ENCODE measurements at places on chromosomes 7 and 10. TPM values are rescaled to one million over a fixed set of nuclear protein-coding genes. Genes with fewer than 3 reads are reported as not detected.

Gene SLC13A1
- not detected for total RNA-seq

Gene LRRN3
- total RNA-seq: 3.8 TPM

Gene CROT
- 8.6 TPM for total RNA-seq

Gene POLR2J2
- total RNA-seq: 76.6 TPM

Gene EN2
- total RNA-seq: not detected

Gene EPDR1
- not detected for total RNA-seq

Gene TRIM74
- 4.1 TPM for total RNA-seq

Gene ZNF425
- total RNA-seq: 0.22 TPM

Gene ECHDC3
- 1.6 TPM for total RNA-seq

Gene SLC18A3
- total RNA-seq: not detected

Gene SYNPO2L
- not detected for total RNA-seq

Gene CBX3
- 124 TPM for total RNA-seq

Gene THSD7A
- not detected for total RNA-seq

Gene TM9SF3
- 92.7 TPM for total RNA-seq

Gene SPDYE6
- not detected for total RNA-seq

Gene TSPAN13
- total RNA-seq: 0.25 TPM

Gene GPR158
- total RNA-seq: not detected

Gene HMX3
- total RNA-seq: not detected

Gene SLC39A12
- total RNA-seq: not detected

Gene FUOM
- 11.7 TPM for total RNA-seq

Gene TMEM213
- not detected for total RNA-seq

Gene NUDT13
- total RNA-seq: 0.67 TPM

Gene SRGN
- 353 TPM for total RNA-seq

Gene ZRANB1
- 21.2 TPM for total RNA-seq

Gene NRAP
- total RNA-seq: not detected

Gene PRKAR2B
- 0.42 TPM for total RNA-seq

Gene VIPR2
- total RNA-seq: 0.59 TPM

Gene NUTM2B
- 0.99 TPM for total RNA-seq

Gene LRRD1
- total RNA-seq: not detected

Gene ADRB1
- 0.08 TPM for total RNA-seq

Gene DIP2C
- 4.1 TPM for total RNA-seq

Gene PRTFDC1
- total RNA-seq: 0.52 TPM

Gene ZNF680
- 8.9 TPM for total RNA-seq

Gene POLD2
- total RNA-seq: 48.3 TPM

Gene PLPP4
- total RNA-seq: not detected

Gene RASSF4
- total RNA-seq: 0.88 TPM

Gene FGFR2
- total RNA-seq: 0.22 TPM

Gene PNLIPRP3
- not detected for total RNA-seq

Gene HOXA10
- not detected for total RNA-seq

Gene CPN1
- total RNA-seq: not detected

Gene STEAP4
- not detected for total RNA-seq

Gene AKR1C2
- total RNA-seq: not detected
